ENCODE measurements at places on chromosomes 4 and X. TPM values are rescaled to one million over a fixed set of nuclear protein-coding genes. Genes with fewer than 3 reads are reported as not detected.

DNA sequence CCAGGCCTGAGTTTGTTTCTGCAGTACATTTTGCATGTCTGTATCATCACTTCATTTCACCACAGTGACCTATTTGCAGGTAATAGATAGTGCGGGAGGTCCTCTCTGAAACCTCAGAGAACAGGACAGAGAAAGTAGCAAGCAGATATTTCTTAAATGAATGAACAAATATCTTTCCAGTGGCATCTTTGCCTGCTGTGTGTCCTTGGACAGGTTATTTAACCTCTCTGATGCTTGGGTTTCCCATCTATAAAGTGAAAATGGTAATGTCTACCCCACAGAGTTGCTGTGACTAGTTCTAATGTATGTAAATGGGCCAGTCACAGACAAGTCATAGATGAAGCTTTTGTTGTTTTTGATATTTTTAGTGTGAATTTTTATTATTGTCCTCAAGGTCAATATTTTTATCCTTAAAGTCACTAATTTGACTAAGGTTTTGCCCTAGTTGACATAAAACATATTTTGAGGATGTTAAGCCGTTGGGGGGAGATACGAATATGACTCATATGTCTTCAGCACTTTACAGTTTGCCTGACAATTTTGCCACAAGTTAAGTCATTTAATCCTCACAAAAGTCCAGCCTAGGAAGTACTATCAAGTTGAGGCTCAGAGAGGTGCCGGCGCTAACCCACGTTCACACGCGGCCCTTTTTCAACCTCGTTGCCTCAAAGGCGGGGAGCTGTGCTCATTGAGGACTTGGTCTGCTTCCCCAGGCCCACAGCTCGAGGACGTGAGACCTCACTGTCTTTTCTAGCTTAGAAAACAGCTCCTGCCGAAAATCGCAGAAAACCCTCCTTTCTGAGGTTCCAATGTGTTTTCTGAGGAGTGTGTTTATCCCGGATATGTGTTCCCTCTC, 126.7 kb upstream of the STX18 start:
- no peak for DNase-seq

DNA sequence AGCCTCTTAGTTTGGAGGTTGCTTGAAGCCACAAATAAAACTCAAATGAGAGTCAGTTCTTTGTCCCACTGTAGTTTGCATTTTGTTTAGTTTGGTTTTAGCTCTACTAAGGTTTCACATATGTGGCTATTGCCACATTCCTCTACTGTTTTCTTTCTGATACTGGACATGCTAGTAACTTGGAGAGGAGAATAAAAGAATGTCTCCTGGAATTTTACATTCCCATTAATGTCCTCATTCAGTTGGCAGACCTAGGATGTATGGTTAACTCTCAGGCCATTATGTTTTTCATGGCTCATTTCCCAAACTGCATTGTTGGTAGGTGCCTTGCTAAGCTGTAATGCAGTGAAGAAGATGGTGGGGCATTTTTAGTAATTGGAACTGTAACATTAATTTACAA, 29.9 kb downstream of the UPRT start:
- no peak for DNase-seq

DNA sequence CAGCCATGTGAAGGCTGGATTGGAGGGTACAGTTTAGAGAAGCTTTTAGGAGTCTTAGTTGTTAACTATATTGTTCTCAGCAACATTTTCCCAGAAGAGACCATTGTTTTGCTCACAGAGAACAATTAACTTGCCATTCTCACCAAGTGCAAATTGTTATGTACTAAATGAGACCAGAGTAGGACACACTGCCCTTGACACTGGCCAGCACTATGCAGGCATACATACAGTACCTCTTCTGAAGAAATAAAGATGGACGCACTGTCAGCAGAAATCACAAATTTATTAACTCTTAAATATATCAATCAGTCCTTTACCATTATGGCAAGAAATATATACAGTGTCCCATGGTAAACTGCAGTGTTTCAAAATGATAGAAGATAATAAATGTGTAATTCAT, 309.4 kb downstream of the CAMK2D start:
- no peak for DNase-seq

DNA sequence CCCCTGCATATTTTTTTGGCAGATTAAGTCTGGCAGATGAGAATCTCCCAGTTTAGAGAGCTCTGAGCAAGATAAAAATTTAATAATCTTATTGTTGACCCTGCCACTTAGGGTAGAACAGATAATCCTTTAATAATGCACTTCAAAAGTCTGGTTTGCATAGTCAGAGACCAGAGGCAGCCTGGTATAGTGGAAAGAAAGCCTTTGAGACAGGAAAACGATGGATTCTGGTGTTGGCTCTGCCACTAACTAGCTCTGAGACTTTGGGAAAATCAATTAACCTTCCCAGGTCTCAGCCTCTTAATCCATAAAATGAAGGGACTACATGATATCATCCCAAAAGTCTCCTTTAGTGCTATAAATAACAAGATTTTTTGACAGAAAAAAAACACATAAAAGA, 824.5 kb downstream of the STIM2 start:
- DNase-seq: no peak

GRCh38 chrX:120566817-120567216, 6.1 kb upstream of the CUL4B start:
- no peak for DNase-seq

- DNase-seq: no peak
These were observed 246.0 kb upstream of the HHIP start for GRCh38 chr4:144399927-144400326.

Gene MAGEA12
- not detected for total RNA-seq

Gene SEC31A
- 182 TPM for total RNA-seq

Gene HS6ST2
- 0.46 TPM for total RNA-seq

Gene CWH43
- not detected for total RNA-seq

DNA sequence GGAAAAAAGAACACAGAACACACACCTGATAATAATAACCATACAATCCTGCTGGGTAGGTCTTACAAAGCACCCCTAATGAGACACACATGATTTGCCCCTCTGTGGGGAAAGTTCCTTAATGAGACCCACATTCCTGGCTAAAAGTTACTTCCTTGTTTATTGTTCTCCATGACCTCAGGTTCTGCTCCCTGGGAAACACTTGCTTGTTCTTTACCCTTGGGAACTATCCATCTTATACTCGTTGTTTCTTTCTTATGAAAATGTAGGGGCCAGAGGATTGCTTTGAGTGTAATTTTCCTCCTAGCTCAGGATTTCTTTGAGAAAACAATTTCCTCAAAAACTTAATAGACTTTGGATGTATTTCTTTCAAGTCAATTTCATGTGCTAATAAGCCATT, 52.1 kb upstream of the PCDH10 start:
- no peak for DNase-seq

DNA sequence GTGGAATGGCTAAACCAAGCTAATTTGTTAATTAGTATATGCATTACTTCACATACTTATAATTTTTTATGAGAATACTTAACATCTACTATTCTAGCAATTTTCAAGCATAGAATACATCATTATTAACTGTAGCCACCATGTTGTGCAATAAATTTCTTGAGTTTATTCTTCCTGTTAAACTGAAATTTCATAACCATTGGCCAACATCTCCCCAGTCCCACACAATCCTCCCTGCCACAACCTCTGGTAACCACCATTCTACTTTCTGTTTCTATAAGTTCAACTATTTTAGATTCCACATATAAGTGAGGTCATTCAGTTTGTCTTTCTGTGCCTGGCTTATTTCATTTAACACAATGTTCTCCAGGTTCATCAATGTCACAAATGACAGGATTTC, 208.5 kb downstream of the PPP4R3C start:
- DNase-seq: no peak
